ENCODE measurements at places on chromosomes 6 and 20.

DNA sequence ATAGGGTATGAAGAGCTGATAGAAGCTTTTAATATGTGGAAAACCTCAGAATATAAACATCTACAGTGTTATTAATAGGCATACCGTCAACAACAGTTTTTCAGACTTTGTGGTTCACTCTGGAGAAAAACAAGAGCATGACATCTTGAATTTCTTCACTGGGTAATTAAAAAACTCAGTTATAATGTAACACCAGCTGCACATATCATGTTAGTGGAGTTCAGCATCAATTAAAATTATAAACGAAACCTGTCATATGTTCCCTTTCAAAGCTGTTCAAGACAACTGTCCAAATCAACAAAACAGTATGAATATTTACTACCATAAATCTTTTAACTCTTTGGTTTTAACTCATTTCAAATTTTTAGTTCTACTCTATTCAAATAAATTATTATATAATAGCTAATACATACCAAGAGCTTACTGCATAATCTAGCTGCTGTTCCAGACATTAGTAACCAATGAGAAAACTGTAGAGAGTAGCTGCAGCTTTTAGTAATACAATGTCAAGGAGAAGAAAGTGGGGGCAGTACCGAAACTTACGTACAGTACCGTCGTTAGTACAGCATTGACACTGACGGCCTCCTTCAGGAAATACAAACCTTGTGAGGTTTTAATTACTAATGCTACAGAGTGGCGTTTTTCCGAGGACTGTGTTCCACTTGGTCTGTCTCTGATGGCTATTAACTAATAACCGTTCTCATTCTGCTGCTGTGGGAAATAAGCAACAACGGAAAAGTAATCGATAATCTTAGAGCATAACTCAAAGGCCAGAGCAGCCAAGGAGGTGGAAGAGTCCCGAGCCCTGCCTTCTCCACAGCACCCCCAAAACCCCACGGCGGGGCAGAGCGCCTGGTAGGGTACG is 532 bp upstream of the PM20D2 start:
- no peaks in the 10 kb centered on the region for H3K27me3 ChIP-seq
- peak overlapping the region; percentile 95 for H3K4me3 ChIP-seq
- H3K36me3 ChIP-seq: peaks cover 30% of the 10 kb centered on the region
- peaks cover 15% of the 10 kb centered on the region for H3K4me1 ChIP-seq
- H3K27ac ChIP-seq: peak overlapping the region; percentile 98

- no peaks in the 10 kb centered on the region for H3K4me1 ChIP-seq
- no peak overlapping the region for H3K27ac ChIP-seq
- no peak overlapping the region for H3K4me3 ChIP-seq
Measured at GRCh38 chr6:107676042-107676441, 148.1 kb downstream of the SCML4 start.

DNA sequence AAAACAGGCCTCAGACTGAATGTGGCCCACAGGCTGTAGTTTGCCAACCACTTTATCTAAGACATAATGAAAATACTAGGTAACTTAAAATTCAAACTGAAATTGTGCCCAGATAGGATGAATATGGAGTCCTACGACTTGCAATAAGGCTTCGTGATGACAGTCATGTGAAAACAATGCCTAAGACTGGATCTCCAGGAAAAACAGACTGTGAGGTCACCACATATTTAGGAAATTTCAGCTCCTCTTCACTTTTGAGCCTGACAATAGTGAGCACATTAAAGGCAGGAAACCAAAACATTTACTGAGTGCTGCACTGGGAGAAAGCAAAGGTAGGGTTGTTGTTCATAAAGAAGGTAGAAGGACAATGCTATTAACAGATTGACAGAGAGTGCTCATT is 50.0 kb downstream of the RTN4IP1 start:
- no peaks in the 10 kb centered on the region for H3K27me3 ChIP-seq
- no peak overlapping the region for H3K4me3 ChIP-seq
- no peak for ATAC-seq

- H3K27ac ChIP-seq: no peak overlapping the region
- no peak overlapping the region for H3K4me3 ChIP-seq
- H3K4me1 ChIP-seq: peaks cover 10% of the 10 kb centered on the region
- H3K27me3 ChIP-seq: no peaks in the 10 kb centered on the region
- no peaks in the 10 kb centered on the region for H3K36me3 ChIP-seq
Measured at GRCh38 chr6:139765825-139766285, 391.4 kb upstream of the CITED2 start.

GRCh38 chr6:104407957-104408356 is 451.8 kb downstream of the HACE1 start:
- peak overlapping the region; percentile 20 for H3K4me3 ChIP-seq
- peaks cover 8% of the 10 kb centered on the region for H3K4me1 ChIP-seq
- H3K27ac ChIP-seq: no peak overlapping the region
- no peaks in the 10 kb centered on the region for H3K27me3 ChIP-seq

- H3K36me3 ChIP-seq: no peaks in the 10 kb centered on the region
- H3K4me1 ChIP-seq: no peaks in the 10 kb centered on the region
- H3K27ac ChIP-seq: no peak overlapping the region
- no peak overlapping the region for H3K4me3 ChIP-seq
- H3K27me3 ChIP-seq: no peaks in the 10 kb centered on the region
Measured at GRCh38 chr6:114785235-114786127, 442.7 kb upstream of the HS3ST5 start.

GRCh38 chr20:49713753-49714712 is at the start of gene B4GALT5:
Gene B4GALT5 (minus strand): TSS chr20:49713878. CDS start chr20:49713690, 188 bp downstream.
- H3K4me3 ChIP-seq: peak within 1 kb of the TSS; percentile 69
- H3K27ac ChIP-seq: peak within 1 kb of the TSS; percentile 89
- no peaks in the 10 kb centered on the region for H3K27me3 ChIP-seq
- peaks cover 43% of the 10 kb centered on the region for H3K4me1 ChIP-seq
- peaks cover 37% of the 10 kb centered on the region for H3K36me3 ChIP-seq

GRCh38 chr6:116922853-116923548 is 46.0 kb downstream of the RFX6 start:
- H3K27ac ChIP-seq: no peak overlapping the region
- no peak overlapping the region for H3K4me3 ChIP-seq
- no peaks in the 10 kb centered on the region for H3K4me1 ChIP-seq

DNA sequence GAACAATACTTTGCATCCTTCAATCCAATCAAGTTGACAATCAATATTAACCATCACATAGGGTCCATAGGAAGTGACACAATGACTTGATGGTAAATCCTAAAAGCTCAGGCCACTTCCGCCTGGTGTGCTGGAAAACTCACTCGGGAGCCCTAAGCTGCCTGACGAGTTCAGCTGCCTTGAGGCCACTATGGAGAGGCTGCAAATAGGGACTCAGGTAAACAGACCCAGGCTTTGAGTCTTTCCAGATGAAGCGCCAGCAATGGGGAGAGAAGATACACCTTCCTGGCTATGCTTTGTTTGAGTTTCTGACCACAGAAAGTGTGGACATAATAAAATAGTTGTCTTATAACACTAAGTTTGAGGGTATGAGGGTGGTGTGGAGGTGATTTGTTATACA is 112.6 kb downstream of the GPR63 start:
- no peak for ATAC-seq
- H3K4me1 ChIP-seq: no peaks in the 10 kb centered on the region
- no peak overlapping the region for H3K4me3 ChIP-seq

GRCh38 chr6:112015725-112016124 is 38.2 kb upstream of the CCN6 start:
- H3K27me3 ChIP-seq: no peaks in the 10 kb centered on the region
- peaks cover 30% of the 10 kb centered on the region for H3K4me1 ChIP-seq

DNA sequence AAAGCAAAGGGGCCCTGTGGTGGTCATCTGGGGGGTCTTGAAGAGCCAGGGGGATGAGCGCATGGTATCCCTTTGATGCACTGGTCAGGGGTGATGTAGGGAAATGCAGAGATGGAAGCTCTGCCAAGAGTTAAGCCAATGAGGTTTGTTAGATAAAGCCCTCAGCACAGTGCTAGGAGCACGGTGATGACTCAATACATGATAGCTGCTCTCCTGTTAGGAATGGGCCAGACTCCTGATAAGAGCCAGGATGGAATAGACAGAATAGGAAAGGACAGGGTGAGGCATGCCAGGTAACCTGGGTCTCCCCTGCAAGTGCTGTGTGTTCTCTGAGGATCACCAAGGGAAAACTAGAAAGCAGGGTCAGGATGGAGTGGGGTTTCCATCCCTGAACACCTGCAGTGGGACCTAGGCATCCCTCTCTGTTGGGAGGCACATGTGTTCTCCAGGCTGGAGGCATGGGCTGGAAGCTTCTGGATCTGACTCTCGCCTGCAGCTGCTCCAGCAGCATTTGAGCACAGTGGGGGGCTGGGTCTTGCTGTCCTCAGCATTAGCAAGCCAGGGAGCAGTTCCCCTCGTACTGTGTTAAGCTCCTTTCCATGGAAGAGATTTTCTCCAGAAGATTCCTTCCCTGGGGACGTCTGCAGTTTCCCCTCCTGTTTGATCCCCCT is 71.8 kb upstream of the TIAM2 start:
- no peak for ATAC-seq
- no peaks in the 10 kb centered on the region for H3K27me3 ChIP-seq
- no peaks in the 10 kb centered on the region for H3K36me3 ChIP-seq
- no peak overlapping the region for H3K27ac ChIP-seq
- H3K4me3 ChIP-seq: no peak overlapping the region
- H3K4me1 ChIP-seq: peaks cover 2% of the 10 kb centered on the region

- peak overlapping the region; percentile 94 for H3K27ac ChIP-seq
- peak; percentile 81 for ATAC-seq
- peaks cover 64% of the 10 kb centered on the region for H3K4me1 ChIP-seq
- H3K36me3 ChIP-seq: peaks cover 17% of the 10 kb centered on the region
- H3K27me3 ChIP-seq: no peaks in the 10 kb centered on the region
Measured at GRCh38 chr6:163460307-163460782, 45.8 kb downstream of the QKI start.

DNA sequence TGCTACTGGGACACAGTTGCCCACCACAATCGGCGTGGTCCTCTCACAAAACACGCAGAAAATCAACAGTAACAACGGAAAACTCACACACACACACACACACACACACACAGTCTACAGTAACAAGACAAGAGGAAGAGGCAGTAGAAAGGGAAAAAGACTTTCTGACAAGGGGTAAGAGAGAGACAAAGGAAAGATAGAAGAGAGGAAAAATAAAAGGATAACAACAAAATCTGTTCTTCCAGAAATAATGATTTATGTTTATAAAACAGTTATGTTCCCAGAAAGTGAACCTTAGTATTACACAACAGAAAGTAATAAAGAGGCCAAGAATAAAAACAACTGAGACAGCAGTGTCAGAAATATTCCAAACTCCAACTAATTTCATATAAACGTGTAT is 2.9 kb downstream of the RANBP9 start:
- peak overlapping the region; percentile 92 for H3K4me3 ChIP-seq
- peak overlapping the region; percentile 94 for H3K27ac ChIP-seq
- peaks cover 11% of the 10 kb centered on the region for H3K4me1 ChIP-seq
- no peak for ATAC-seq
